AG04449 (cell line): ENCODE measurements at places on chromosomes 11 and 22.

GRCh38 chr11:86577644-86578636 is 94.5 kb downstream of the ME3 start:
- no peak for DNase-seq

DNA sequence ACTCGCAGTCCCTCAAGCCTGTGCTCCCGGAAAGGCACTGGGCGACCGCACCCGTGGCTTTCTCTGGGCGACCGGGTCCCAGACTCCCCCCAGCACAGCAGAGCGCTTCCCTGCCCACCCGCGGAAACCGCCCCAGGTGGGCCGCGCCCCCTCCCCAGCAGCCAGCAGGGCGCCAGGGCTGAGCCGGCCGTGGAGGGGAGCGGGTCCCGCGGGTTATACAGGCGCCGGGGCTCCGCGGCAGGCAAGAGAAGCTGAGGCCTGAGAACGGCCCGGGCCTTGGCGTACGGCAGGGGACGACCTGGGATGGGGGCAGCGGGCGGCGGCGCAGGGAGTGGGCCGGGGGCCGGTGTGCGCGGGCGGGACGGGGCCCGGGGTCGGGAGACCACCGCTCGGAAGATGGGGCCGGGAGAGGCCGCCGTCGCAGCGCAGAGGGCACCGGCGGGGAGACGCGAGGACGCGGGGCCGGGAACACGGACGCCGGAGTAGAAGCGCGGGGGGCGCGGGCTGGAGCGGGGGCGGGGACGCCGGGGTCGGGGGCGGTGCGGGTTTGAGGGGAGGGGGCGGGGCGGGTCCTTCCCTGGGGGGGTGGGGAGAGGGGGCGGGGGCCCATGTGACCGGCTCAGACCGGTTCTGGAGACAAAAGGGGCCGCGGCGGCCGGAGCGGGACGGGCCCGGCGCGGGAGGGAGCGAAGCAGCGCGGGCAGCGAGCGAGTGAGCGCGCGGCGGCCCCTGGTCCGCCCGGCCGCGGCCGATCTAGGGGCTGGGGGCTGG is at the start of gene MDK:
Gene MDK, plus strand, starts transcription at position 622 of the 771 bp plus-strand sequence. CDS start 389 bp downstream, outside the sequence.
- no peak for DNase-seq

DNA sequence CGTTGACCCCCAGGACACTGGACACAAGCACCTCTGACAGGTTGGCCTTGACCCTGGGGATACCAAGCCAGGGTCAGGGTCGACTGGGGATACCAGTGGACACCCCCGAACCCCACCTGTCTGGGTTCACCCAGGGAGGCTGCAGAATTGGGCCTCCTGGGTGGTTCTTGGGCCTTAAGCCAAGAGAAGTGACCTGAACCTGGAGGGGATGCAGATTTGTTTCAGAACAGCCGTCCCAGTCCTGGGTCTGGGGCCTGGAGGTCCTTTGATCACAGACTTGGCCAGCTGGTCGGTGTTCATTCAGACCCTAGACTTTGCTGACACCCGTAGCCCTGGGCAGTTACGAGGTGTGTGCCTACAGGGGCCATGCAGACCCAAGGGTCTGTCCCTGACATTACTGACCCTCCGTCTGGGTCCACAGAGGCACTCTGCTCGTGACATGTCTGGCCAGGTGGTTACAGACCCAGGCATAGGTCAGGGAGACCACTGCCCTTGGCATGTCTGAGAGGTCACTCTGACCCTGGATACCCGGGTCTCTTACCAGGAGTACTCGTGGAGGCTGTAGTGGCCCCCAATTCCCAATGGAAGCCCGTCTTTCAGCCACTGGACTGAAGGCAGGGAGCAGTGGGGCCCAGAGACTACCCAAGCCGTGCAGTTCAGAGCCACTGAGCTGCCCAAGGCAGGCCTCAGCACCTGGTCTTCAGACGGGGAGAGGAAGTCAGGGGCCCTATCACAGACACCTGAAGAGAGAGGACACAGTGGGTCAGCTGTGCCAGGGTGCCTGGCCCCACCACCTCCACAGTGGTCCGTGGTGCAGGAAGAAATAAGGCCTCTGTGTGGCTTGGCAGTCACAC is 6.4 kb downstream of the SIGIRR start:
- no peak for DNase-seq

GRCh38 chr11:124762624-124763155 is 600 bp upstream of the ESAM start:
- DNase-seq = no peak

- DNase-seq = no peak
Observed at GRCh38 chr22:37410174-37411055, 16.9 kb downstream of the ELFN2 start.

DNA sequence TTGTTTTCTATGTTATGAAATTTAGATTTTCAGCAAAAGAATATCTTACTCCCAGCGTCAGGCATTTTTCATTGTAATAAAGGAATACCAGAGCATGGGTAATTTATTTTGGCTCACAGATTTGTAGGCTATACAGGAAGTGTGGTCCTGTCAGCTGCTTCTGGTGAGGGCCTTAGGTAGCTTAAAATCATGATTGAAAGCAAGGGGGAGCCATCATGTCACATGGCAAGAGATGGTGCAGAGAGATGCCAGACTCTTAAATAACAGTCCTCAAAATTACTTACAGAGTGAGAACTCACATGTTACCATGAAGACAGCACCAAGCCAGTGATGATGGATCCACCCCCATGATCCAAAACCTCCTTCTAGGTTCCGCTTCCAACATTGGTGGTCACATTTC is 825.0 kb upstream of the CHORDC1 start:
- DNase-seq = no peak

DNA sequence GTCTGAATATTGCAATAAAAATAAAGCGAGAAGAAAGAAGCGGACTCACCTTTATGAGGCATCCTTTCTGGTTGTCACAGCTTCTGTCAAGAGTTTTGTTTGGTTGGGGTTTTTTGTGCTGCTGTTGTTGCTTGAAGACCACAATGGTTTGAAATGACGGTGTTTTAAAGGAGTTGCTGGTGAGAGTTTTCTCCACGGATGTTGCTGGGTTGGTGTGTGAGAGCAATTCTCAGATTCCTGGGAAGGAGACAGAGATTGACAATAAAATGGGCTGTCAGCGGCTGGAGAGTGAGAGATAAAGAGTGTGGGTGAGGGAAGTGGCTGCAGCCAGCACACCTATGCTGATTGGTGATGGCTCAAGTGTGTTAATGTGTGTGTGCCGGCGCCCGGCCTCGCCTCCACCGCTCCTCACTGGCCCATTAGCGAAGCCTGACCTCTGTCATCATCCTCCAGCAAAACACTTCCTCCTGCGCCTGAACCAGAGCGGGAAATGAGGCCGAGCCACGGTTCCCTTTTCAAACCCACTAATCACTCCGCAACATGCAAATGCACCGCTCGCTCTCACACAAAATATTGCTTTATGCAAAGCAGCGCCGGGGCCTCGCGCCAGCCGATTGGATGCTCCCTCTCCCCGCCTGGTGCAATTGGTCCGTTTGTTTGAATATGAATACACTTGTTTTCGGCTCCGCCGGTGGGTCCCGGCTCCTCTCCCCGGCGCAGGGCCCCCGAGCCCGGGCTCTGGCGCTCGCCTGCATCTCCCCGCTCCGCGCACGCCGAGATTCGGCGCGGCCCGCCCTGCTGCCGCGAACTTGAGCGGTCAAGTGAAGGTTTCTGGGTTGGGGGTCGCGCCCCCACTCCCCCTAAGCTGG is at the start of gene PAX6:
Gene PAX6, minus strand, starts transcription at position 544 of the 869 bp plus-strand sequence. CDS start 4,911 bp downstream, outside the sequence.
- DNase-seq = no peak

GRCh38 chr11:66976028-66976467 is 944 bp downstream of the C11orf86 start:
- DNase-seq = no peak

DNA sequence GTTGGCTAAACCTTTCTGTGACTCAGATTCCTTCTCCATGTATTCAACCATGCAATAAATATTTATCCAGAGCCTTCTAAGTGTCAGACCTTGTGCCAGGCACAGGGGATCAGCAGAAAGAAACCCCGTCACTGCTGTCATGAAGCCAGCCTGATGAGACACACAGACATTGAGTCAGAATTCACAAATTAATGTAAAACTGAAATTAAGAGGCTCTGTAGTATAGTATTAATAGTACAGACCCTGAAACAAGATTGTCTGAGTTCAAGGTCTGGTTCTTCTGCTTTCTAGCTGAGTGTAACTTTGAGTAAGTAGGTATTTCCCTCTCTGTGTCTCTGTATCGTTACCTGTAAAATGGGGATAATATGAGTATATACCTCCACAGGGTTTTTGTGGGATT is 46.9 kb downstream of the ME3 start:
- no peak for DNase-seq

GRCh38 chr22:20011123-20011992 is 5.3 kb downstream of the ARVCF start:
- DNase-seq = no peak

DNA sequence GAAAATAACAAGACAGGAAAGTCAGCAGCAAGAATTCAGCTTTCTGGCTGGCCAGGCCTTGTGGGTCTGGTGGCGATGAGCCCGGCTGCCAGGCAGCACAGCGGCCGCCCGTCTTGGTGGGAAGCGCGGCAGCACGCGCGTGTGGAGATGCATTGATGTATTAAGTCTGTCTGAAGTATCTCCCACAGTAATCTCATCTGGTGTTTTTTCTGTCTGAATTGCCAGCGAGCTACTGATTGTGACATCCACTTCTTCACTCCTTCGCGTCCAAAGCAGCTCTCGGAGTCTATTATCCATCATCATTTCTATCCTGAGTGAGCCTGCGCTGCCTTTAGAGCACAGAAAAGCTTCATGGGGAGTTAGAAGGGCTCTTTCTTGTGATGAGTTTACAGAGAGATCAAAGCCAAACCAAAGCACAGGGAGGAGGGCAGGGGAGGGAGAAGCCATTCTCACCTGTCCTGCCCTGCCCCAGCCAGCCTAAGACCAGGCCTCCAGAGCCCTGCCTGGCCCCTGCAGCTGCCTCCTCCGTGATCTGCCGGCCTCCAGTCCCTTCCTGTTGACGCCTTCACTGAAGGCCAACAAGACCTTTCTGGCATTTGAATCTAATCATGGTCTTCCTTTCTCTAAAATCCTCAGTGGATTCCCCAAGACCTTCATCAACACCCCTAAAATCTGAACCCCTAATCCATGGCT is 1419.0 kb downstream of the TBC1D22A start:
- no peak for DNase-seq

DNA sequence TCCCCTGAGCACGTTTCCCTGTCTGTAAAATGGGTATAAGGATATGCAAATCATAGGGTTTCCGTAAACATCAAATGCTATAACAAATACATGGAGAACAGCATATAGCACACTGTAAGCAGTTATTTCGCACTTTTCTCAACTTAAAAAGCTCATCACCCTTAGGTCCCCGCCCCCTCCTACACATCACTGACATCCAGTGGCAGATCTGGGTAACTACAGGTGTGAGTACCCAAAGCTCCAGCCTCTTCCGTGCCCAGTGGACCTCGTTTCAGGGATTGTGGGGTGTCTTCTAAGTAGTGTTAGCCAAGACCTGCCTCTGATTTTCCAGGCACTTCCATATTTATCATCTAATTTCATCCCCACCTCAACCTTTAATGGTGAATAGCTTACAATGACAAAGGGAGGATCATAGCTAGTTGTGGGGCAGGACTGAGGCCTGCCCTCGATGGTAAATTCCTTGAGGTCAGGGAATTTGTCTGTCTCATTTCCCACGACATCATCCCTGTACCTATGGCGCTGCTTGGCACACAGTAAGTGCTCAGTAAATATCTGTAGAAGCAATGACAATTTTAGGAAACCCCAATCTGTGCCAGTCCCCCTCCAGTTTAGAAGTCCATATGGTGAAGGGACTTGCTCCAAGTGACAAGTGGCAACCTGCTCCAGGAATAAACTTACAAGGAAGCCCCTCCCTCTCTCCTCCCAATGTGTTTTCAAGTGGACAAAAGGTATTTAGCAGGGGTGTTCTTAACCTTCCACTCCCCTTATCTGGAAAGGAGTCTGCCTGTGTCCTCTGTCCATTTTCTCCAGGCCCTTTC is 340.5 kb downstream of the TENM4 start:
- no peak for DNase-seq

DNA sequence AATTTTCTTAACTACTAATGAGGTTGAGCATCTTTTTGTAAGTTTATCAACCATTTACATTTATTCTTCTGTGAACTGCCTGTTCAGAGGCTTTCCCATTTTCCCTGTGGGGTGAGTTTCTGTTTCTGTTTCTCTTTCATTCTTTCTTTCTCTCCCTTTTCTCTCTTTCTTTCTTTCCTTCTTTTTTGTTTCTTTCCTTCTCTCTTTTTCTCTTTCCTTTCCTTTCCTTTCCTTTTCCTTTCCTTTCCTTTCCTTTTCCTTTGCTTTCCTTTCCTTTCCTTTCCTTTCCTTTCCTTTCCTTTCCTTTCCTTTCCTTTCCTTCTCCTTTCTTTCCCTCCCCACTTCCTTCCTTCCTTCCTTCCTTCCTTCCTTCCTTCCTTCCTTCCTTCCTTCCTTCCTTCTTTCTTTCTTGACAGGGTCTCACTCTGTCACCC is 8.0 kb upstream of the ZBED5 start:
- DNase-seq = no peak
